ENCODE measurements at places on chromosomes 12 and 14. TPM values are rescaled to one million over a fixed set of nuclear protein-coding genes. Genes with fewer than 3 reads are reported as not detected.

Gene ZNF384
- 26.2 TPM for total RNA-seq

Gene DYRK2
- 25.4 TPM for total RNA-seq

Gene CELA1
- not detected for total RNA-seq

GRCh38 chr12:93081810-93082165 is 152.7 kb upstream of the EEA1 start:
- no peak for DNase-seq

DNA sequence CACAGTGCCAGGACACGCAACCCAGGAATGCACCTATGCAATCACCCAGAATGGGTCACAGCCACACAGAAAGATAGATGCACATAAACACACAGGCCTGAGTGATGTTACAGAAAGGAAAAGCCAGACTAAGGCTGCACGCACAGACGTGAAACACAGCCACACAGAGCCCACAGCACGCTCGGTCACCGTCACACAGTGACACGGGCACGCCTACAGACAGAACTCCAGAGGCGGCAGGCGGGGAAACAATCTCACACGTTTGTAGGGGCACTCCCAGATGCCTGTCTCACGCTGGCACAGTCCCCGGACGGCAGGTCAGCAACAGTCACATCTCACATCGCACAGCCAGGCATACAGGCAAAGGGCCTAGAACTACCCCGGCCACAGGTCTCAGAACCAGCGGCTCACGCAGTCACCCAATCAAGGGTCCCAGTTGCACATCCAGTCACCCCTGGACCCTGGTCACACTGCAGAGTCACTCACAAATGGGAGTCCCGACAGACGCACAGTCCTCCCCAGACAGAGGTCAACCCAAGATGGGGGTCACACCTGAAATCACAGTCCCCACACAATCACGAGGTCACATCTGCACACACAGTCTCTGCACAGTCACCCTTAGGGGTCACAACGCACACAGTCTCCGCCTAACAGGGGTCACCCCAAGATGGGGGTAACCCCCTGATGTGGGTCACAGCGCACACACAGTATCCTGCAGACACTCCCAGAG is 790 bp downstream of the SSH1 start:
- DNase-seq, result peak; percentile 92

DNA sequence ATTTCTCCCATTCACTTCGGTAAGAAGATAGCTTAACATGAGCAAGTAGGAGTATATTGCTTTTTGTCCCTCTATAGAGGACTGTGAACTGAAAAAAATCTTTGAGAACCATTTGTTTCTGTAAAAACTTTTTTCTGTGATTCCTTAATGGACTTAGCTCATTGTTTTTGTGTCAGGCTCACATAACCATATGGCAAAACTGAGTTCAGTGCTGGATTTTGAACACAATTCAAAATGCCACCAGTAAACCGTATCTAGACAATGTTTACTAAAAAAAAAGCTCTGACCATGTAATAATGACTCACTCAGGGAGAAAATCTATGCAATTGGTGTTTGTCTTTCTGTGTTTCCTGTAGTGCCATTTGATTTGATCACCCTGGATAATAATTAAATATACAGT is 5.2 kb downstream of the TRHDE start:
- peak; percentile 16 for DNase-seq

GRCh38 chr14:22601996-22602395 is 3.9 kb downstream of the ABHD4 start:
- no peak for DNase-seq
